RWPE1 (cell line): ENCODE measurements at places on chromosomes 1 and 21.

GRCh38 chr21:33685613-33686197 is 43.4 kb downstream of the ITSN1 start:
- peak; percentile 30 for DNase-seq

DNA sequence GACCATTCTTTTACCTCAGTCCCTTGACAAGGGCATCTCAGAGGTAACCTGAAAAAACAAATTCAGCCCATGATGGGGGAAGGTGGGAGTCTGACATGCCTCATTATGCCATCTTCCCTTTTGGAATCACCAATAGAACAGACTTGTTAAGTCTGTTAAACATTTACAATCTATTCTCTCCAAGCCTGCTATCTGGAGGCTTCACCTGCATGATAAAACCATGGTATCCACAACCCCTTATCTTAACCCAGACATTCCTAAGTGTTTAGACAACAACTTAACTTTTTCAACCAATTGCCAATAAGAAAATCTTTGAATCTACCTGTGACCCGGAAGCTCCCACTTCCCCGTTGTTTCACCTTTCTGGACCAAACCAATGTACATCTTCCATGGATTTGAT is 233.0 kb upstream of the CACYBP start:
- no peak for DNase-seq

- peak; percentile 96 for DNase-seq
Observed at GRCh38 chr1:226827968-226828513, 42.4 kb upstream of the PSEN2 start.

- DNase-seq = no peak
Observed at GRCh38 chr21:34642211-34643075, 26.4 kb upstream of the CLIC6 start.

DNA sequence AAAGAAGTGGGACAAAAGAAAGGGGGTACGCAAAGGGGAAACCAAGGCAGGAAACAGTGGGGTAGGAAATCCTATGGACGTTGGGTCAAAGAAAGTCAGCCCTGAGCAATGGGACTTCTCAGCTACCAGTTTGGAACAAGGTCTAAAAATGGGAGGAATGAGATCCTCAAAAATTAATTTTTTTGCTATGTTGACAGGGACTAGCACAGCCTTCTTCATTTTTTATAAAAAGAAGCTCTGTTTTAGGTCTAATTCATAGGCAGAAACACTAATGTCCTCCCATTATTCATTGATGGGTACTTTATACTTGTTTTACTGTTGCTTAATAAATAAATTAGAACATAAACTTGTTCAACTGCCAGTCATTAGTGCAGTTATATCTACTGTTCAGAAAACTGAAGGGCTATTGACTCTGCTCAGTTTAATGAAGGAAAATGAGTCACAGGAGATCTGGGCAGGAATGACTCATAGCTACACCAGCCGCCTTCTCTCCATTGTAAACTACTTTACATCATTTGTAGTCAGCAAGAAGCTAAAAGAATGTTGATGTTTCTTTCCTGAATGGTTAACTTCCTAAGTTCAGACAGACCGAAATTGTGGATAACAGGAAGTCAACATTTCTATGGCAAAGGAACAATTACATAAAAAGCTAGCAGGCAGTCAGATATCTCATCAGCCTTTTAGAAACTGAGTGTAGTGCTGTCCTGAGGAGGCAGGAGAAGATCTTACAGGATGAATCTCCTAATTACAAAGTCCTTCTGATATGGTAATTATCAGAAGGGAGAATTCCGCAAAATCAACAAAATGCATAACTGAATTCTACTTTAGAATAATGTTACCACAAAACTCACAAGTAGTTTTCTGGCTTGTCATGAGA is 356.4 kb upstream of the PKN2 start:
- DNase-seq = peak; percentile 86

GRCh38 chr1:183365676-183366075 is 52.5 kb downstream of the NMNAT2 start:
- no peak for DNase-seq

- DNase-seq = no peak
Observed at GRCh38 chr1:204947747-204948146, 77.1 kb downstream of the NFASC start.

- DNase-seq = no peak
Observed at GRCh38 chr1:205441318-205441633, 14.6 kb downstream of the BLACAT1 start.

DNA sequence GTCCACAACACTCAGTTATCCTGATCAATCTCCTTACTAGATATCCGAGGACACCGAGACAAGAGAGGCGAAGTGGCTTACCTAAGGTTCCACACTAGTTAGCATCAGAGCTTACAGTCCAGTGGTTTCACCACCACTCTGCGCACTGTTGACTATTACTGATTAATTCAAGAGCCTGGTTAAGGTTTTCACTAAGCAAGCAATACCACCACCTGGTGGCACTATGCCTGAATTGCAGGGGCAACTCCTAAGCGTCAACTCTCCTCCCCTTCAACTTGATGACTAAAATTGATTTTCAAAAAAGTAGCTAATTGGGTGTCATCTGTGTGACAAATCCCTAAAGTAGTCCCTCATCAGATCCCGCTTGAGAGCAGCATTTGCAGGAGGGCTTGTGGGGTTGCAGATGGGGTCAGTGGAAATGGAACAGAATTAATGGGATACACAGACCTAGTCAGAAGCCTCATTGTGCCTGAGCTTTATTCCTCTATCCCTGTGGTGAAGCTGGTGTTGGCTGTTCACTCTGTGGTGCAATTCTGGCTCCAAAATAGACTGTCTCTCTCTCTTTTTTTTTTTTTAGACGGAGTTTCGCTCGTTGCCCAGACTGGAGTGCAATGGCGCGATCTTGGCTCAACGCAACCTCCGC is 9.1 kb downstream of the TTC22 start:
- DNase-seq = no peak

GRCh38 chr1:42422737-42423136 is 33.1 kb downstream of the ZMYND12 start:
- DNase-seq = no peak

DNA sequence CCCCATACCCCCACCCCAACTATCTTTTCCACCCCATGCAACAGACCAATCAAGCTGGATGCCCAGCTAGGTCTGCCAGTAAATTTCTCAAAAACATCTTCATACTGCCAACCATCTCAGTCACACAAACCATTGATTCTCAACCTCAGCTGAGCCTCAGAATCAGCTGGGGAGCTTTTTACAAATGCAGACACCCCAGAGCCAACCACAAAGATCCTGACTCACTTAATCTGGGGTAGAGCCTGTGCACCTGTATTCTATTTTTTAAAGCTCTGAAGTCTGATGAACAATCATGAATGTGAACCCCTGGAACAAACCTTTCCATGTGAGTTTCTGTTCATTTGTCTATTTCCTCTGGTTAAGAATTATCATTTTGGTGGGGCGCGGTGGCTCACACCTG is 66.0 kb downstream of the ZNF281 start:
- DNase-seq = no peak

- no peak for DNase-seq
Observed at GRCh38 chr1:91651661-91652071, 151.0 kb downstream of the CDC7 start.

GRCh38 chr1:47724432-47724999 is 272.7 kb downstream of the TRABD2B start:
- DNase-seq = no peak

- no peak for DNase-seq
Observed at GRCh38 chr1:47703156-47703825, 265.4 kb downstream of the FOXD2 start.

GRCh38 chr1:40772146-40772955 is 11.2 kb upstream of the KCNQ4 start:
- DNase-seq = no peak

GRCh38 chr1:35192056-35192852 is 691 bp downstream of the SFPQ start:
- DNase-seq = peak; percentile 84

GRCh38 chr21:36044056-36044455 is 16.3 kb downstream of the SETD4 start:
- no peak for DNase-seq

- no peak for DNase-seq
Observed at GRCh38 chr1:112713466-112714312, 1.4 kb downstream of the PPM1J start.

DNA sequence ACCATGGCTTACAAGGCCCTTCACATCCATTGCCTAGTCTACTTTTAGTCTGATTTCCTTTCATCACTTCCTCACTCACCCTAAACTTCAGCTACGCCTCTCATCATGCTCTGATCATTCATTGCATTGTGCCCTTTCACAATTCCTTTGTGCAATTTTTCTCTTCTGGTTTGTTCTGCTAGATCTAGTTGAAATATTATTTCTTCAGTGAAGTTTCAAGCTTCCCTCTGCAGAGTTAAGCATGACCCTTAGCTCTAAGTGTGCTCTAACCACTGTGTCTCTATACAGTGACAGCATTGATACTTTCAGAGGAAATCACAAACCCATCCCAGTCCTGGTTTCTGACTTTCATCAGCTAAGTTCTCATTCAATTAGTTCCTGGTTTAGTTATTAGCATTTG is 166.1 kb downstream of the PLA2G4A start:
- no peak for DNase-seq

GRCh38 chr1:34975338-34975737 is 9.8 kb downstream of the TMEM35B start:
- DNase-seq = no peak

GRCh38 chr1:4709641-4710040 is 55.2 kb downstream of the AJAP1 start:
- DNase-seq = no peak

DNA sequence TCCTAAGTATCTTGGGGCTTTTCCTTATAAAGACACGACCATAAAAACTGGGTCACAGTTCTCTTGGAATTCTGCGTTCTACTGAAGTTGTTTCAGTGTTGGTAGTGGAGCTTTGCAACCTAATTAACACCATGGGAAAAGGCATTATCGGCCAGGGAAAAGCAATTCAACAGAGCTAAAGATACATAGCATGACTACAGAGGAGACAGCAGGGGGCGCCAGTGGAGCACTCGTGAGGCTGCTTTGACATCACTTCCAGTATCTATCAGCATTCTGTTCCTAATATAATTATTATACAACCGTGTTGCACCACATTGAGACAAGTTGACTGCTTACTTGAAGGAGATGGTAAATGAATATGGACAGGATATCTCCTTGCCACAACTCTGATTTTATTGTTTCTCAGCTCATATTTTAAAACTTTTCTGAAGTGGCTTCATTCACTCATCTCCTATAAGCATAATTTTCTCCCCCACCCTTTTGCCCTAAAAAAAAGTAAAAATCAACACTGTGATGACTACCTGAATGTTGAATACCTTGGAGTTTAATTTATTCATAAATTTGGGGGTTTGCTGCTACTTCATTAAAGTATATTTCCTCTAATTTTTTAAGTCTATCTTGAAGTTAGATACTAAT is 39.4 kb downstream of the ZP4 start:
- peak; percentile 29 for DNase-seq

- DNase-seq = no peak
Observed at GRCh38 chr1:158998037-158998780, 11.5 kb upstream of the IFI16 start.

GRCh38 chr1:174623324-174624035 is 175.7 kb downstream of the GPR52 start:
- DNase-seq = no peak

DNA sequence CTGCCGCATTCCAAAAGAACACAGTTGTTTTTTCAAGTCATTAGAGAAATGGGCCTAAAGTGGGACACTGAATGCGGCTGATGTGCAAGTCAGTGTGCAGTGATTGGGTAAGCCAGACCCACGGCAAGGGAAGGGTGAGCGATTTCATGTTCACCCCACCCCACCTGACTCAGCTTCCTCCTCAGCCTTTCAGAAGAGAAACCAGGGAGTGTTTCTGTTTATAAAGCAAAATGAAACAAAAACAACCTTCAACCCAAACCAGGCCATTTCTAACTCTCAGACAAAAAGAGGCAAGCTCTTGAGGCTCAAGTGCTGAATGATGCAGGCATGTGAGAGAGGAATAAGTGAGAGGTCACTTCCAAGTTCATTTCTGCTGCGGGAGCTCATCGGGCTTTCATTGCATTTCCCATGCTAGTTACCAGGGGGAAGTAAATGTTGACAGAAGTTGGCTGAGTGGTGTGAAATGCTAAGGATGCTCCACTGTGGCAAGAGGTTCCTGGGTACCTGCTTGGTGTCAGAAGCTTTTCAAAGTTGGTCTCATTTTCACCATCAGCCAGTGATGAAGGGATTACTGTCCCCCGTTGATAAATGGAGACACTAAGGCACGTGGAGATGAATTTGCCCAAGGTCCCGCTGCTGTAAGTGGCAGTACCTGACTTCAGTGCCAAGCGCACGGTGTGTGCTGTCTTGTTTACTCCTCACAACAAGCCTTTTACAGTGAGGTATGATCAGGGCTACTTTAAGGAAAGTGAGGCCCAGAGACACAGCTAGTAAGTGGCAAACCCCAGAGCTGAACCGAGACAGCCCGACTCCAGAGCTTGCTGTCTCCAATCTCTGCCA is 29.1 kb downstream of the STPG1 start:
- DNase-seq = peak; percentile 71

- no peak for DNase-seq
Observed at GRCh38 chr1:175866776-175867175, 123.4 kb upstream of the TNR start.

DNA sequence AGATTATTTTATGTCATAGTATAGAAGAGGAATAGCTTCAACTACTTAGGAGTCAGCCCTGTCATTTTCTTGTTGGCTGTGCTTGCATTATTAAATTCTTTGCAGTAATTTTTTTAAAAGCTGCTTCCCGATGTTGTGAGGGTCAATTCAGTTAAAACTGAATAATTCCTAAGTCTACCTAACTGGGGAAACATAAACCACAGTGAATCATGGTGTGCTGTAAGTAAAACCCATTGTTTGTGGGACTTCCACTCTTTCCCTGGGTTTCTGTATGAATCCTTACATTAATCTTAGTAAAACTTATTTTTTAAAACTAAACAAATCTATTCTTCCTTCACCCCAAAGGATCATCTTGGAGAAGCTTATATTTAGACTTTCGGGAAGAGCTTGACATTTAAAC is 4.4 kb downstream of the SUCO start:
- DNase-seq = no peak

GRCh38 chr1:208182880-208183645 is 61.1 kb downstream of the PLXNA2 start:
- DNase-seq = no peak

DNA sequence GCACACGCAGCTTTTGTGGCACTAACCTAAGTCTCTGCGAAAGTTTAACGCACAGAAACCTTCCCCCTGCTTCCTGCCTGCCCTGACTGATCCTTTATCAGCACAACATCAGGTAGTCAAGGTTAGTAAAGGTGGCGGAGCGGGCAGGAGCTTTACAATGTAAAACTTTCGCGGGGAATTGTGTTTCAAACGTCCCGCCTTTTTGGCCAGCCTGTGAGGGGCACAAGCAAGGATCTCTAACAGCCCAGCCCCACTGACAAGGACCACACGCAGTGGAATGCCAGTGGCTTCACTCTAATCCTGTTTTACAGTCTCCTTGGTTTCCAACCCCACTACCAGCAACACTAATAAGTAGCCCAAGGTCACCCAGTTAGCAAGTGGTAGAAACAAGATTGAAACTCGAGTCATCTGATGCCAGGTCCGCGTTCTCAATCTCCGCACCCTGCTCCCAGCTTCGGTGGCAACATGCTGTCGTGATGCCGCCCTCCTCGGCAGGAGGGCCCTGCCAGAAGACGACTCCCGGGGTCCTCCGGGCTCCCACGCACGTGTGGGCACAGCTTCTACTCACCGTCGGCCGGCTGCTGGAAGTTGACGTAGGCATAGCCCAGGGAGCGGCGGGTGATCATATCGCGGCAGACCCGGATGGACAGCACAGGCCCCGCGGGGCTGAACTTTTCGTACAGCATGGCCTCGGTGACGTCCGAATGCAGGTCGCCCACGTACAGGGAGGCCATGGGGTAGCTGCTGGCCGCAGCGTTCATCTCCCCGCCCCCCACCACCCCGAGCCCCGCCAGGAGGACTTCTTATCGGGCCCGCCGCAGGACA is 1.2 kb downstream of the PABPC4 start:
- no peak for DNase-seq

GRCh38 chr1:8424539-8425116 is 106.7 kb downstream of the SLC45A1 start:
- DNase-seq = peak; percentile 38
